ENCODE measurements at places on chromosomes 6 and 20. TPM values are rescaled to one million over a fixed set of nuclear protein-coding genes. Genes with fewer than 3 reads are reported as not detected.

FAM209B gene
- not detected for total RNA-seq

MAFB gene
- 4.6 TPM for total RNA-seq

TBXT gene
- total RNA-seq: not detected

SNAI1 gene
- total RNA-seq: 3.9 TPM

SIRPD gene
- total RNA-seq: not detected

NMBR gene
- total RNA-seq: not detected

CYP39A1 gene
- total RNA-seq: 0.17 TPM

LY6G6D gene
- total RNA-seq: not detected

UBD gene
- total RNA-seq: not detected

RREB1 gene
- total RNA-seq: 3.4 TPM

RNF217 gene
- total RNA-seq: 5.9 TPM

ID4 gene
- 6.3 TPM for total RNA-seq

LAMA2 gene
- total RNA-seq: 2.4 TPM

RAET1L gene
- total RNA-seq: not detected

TRIM40 gene
- total RNA-seq: not detected

TDRD6 gene
- total RNA-seq: 0.64 TPM

SLC22A3 gene
- not detected for total RNA-seq

PRPF6 gene
- 60.9 TPM for total RNA-seq

CTSZ gene
- total RNA-seq: 13.1 TPM

BPIFB1 gene
- total RNA-seq: not detected

PACSIN1 gene
- 0.47 TPM for total RNA-seq

CALHM5 gene
- 0.10 TPM for total RNA-seq

ARMH2 gene
- total RNA-seq: 0.54 TPM

GTSF1L gene
- not detected for total RNA-seq

SRSF12 gene
- total RNA-seq: 12.1 TPM

TOX2 gene
- 11.0 TPM for total RNA-seq

ANKEF1 gene
- total RNA-seq: 4.3 TPM

SPEF1 gene
- total RNA-seq: 0.22 TPM

MATN4 gene
- total RNA-seq: not detected

GPLD1 gene
- total RNA-seq: 2.0 TPM

BFSP1 gene
- total RNA-seq: 0.69 TPM

OLIG3 gene
- 75.1 TPM for total RNA-seq

Data from glutamatergic neuron (in vitro differentiated cells).